Gastrocnemius medialis (tissue), 4 donors: ENCODE measurements at places on chromosomes 5 and 9. TPM values are rescaled to one million over a fixed set of nuclear protein-coding genes. Genes with fewer than 3 reads are reported as not detected.

Gene FOXD4L3
- not detected for total RNA-seq

Gene CYLC2
- not detected for total RNA-seq

Gene PAEP
- total RNA-seq: not detected

Gene CDC20B
- not detected for total RNA-seq

- no peak for DNase-seq
These were observed 39.7 kb downstream of the RAPGEF6 start for GRCh38 chr5:131595088-131596033.

- DNase-seq: no peak
These were observed 105.3 kb upstream of the LRRTM2 start for GRCh38 chr5:138980441-138980840.

GRCh38 chr9:87613265-87614111 is 112.4 kb upstream of the CTSL start:
- no peak for DNase-seq

- no peak for DNase-seq
These were observed 72.2 kb downstream of the EBF1 start for GRCh38 chr5:159027504-159027903.

DNA sequence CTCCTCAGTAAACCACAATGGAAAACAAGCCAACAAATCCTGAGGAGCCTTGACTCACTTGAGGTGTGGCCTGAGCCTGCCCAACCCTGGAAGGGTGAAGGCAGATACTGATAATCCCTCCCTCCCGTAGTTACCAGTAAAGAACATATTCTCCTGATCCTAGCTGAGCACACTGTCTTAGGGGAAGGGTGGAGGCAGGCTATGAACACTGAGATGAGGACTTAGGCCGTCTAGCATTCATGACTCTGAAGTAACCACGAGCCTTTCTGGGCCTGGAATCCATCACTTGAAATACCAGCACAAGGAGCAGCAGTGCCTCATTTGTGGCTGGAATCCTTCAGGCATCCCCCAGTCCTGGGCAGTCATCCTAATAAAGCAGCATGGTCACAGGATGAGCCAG is 124.5 kb upstream of the PRLR start:
- no peak for DNase-seq

GRCh38 chr9:98101416-98101815 is 17.6 kb downstream of the TRIM14 start:
- DNase-seq: no peak

DNA sequence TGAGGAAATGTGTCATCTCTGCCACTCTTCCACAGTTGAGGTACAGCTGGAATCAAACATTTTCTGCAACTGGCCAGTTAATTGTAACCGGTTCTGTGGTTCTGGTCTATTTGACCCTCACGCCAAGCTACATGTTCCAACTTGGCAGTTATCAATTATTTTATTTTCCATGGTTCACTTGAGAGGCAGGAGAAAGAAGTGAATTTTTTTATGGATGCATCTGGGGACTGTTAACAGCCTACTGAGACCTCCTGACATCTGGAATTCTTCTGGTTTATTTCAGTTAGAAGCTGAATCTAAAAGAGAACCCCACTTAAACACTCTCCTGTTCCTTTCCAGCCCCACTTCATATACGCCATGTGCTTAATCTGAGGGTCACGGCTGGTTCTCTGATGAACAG is 372.3 kb downstream of the DNAH5 start:
- no peak for DNase-seq

DNA sequence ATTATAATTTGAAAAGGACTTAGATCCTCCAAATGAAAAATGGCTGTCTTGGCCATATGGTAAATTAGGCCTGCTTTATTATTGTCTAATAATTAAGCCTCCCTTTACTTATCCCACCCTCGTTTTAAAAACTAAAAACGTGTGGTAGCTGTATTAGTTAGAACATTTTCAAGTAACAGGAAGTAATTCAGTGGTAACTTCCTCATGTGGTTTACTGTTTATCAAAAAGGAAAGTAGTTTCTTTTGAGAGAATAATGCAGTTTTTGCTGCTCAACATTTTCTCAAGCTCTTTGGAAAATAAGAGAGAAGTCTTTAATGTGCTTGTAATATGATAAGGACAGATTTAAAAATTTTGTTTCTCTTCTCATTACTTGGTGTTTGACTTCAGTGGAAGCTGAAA is 26.0 kb downstream of the ZCCHC7 start:
- no peak for DNase-seq

- DNase-seq: no peak
These were observed 48.0 kb upstream of the RGS7BP start for GRCh38 chr5:64457846-64458245.

DNA sequence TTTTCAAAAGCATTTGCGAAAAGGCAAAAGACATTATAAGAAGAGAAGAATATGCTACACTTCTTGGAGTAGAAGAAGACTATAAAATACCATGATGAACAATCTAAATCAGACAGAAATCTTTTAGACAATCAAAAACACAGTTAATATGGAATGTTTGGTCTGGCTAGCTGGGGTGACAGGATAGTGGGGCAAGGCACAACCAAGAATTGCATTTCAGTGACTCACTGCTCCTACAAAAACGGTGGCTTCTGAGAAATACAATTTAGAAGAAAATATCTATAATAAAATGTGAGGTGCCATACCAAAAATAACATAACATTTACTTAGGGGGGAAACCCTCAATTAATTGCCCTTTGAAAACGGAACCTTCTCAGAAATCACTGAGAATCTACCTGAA is 363.4 kb downstream of the NPR3 start:
- DNase-seq: no peak

- DNase-seq: no peak
These were observed 17.3 kb upstream of the SLC6A19 start for GRCh38 chr5:1184163-1184470.
